ENCODE measurements at places on chromosomes 1 and 21. TPM values are rescaled to one million over a fixed set of nuclear protein-coding genes. Genes with fewer than 3 reads are reported as not detected.

Gene ALX3
- not detected for total RNA-seq

DNA sequence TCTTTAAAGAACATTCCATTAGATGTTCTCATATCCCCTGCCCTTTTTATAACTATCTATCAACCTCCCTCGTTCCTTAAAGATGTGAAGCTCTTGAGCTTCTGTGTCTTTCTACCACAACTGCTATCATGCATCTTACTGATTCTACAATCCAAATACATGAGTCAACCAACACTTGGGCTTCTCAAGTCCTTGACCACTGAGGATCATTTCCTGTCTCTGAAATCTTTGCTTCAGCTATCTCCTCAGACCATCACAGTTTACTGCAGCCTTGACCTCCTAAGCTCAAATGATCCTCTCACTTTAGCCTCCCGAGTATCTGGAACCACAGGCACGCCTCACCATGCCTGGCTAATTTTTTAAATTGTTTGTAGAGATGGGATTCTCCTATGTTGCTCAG is 75.2 kb downstream of the FMO4 start:
- no peaks in the 10 kb centered on the region for H3K36me3 ChIP-seq
- no peak overlapping the region for H3K27ac ChIP-seq
- no peaks in the 10 kb centered on the region for H3K27me3 ChIP-seq
- H3K4me3 ChIP-seq = no peak overlapping the region
- H3K4me1 ChIP-seq = no peaks in the 10 kb centered on the region
- DNase-seq = no peak

GRCh38 chr1:195584870-195585624 is 1023.2 kb downstream of the KCNT2 start:
- no peaks in the 10 kb centered on the region for H3K4me1 ChIP-seq
- no peak for DNase-seq
- no peak overlapping the region for H3K4me3 ChIP-seq
- no peaks in the 10 kb centered on the region for H3K36me3 ChIP-seq
- no peaks in the 10 kb centered on the region for H3K27me3 ChIP-seq

- no peak overlapping the region for H3K27ac ChIP-seq
- no peaks in the 10 kb centered on the region for H3K27me3 ChIP-seq
- no peaks in the 10 kb centered on the region for H3K36me3 ChIP-seq
- no peak for DNase-seq
Observed at GRCh38 chr1:160904783-160905616, 20.0 kb upstream of the ITLN1 start.

DNA sequence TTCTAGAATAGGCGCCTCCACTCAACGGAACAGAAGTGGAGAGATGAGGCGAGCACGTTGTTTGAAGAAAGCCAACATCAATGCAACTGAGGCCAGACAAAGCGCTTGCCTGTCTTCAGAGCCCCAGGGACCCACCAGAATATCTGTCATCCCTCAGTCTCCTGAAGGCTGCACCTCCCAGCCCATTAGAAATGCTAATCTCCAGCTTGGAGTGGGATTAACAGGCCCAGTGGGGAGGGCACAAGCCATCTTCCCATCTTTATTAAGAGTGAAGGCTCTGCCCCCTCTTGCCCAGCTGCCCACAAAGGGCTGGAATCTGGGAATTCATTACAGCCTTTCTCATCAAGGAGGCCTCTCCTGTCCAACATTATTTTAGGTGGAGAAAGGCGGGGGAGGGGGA is 16.8 kb upstream of the CNTN2 start:
- no peak overlapping the region for H3K27ac ChIP-seq
- H3K4me1 ChIP-seq = no peaks in the 10 kb centered on the region
- H3K4me3 ChIP-seq = no peak overlapping the region
- no peak for DNase-seq

Data from ovary (tissue), 10 donors.